ENCODE measurements at places on chromosomes 3 and 15.

GRCh38 chr3:160678292-160678842 is 1.4 kb downstream of the ARL14 start:
- DNase-seq: no peak

GRCh38 chr3:152285509-152285908 is 16.8 kb downstream of the MBNL1 start:
- no peak for DNase-seq

- no peak for DNase-seq
Observed at GRCh38 chr15:31293655-31294054, 33.0 kb upstream of the KLF13 start.

GRCh38 chr15:36688310-36689011 is 109.0 kb downstream of the CDIN1 start:
- no peak for DNase-seq

- no peak for DNase-seq
Observed at GRCh38 chr3:64088408-64089205, 65.3 kb upstream of the PSMD6 start.

GRCh38 chr15:79041601-79042168 is 48.9 kb downstream of the RASGRF1 start:
- no peak for DNase-seq

GRCh38 chr3:173825730-173826129 is 428.2 kb downstream of the NLGN1 start:
- DNase-seq: no peak

- no peak for DNase-seq
Observed at GRCh38 chr3:134642445-134643149, 8.2 kb downstream of the KY start.

- no peak for DNase-seq
Observed at GRCh38 chr3:23913873-23914743, 2.7 kb downstream of the NKIRAS1 start.

GRCh38 chr3:48215019-48215418 is 8.3 kb upstream of the CAMP start:
- DNase-seq: no peak

- DNase-seq: no peak
Observed at GRCh38 chr3:173439004-173439403, 41.5 kb downstream of the NLGN1 start.

- no peak for DNase-seq
Observed at GRCh38 chr3:160129459-160130061, 95.7 kb upstream of the C3orf80 start.

GRCh38 chr3:151351219-151351618 is 21.9 kb upstream of the P2RY13 start:
- no peak for DNase-seq

GRCh38 chr3:110779581-110779980 is 292.0 kb upstream of the NECTIN3 start:
- DNase-seq: no peak

GRCh38 chr3:64300790-64301423 is 75.6 kb upstream of the PRICKLE2 start:
- no peak for DNase-seq

GRCh38 chr3:127184870-127185216 is 8.1 kb upstream of the PRR23E start:
- DNase-seq: no peak

DNA sequence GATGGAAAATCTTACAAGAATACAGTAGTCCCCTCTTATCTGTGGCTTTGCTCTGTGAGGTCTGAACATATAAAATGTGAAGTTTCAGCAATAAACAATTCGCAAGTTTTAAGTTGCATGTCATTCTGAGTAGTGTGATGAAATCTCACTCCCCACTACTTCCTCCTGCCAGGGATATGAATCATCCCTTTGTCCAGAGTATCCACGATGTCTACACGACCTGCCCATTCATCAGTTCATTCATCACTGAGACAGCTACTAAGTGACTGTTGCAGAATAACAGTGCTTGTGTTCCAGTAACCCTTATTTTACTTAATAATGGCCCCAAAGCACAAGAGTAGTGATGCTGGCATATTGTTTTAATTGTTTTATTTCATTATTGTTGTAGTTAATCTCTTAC is 489.2 kb upstream of the UBE2E2 start:
- no peak for DNase-seq

GRCh38 chr15:77557144-77557543 is 75.6 kb downstream of the LINGO1 start:
- DNase-seq: no peak

- DNase-seq: no peak
Observed at GRCh38 chr3:130960139-130960795, 66.4 kb downstream of the ASTE1 start.

DNA sequence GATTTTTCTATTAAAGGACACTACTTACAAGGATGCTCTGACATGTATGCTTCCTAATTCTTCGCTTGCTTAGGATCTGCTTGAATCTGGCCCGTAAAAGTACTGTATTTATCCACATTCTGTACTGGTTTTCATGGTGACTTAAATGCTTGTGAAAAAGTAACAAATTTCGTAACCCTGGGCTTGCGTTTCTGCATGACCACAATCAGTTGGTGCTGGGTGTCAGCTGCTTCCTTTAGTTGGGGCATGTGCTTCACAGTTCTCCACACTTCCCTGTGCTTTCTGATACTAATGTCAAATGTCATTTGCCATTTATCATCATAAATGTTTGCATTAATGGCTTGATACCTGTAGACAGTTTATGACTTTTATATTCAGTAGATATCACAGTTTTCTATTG is 218.4 kb upstream of the MLF1 start:
- no peak for DNase-seq

DNA sequence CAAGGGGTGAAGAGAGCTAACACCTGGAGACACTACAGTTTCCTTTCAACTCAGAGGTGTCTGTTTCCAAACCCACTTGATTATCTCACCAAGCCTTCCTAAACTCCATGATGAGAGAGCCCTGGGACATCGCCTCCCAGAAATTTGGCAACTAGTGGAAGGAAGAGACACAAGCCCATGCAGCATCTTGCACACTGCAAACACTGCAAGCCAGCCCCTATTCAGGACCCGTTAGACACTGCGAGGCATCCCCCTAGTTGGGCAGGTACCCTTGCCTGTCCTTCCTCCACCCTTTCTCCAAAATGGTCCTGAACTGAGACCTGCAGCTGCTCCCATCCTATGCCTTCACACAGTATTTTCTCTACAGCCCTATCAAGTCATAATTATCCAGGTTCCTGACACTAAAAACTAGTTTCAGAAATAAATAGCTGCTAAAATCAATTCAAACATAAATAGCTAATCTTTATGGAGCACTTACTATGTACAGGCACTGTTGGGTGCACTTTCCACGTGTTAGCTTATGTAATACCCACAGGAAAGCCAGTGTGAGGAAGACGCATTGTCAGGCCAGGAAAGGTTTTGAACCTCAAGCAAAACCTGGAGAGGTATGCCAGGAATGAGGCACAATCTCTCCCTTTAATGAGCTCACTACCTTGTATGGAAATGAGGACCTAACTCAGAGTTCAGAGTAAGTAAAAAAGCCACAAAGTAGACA is 2.8 kb downstream of the MAGI1 start:
- no peak for DNase-seq

DNA sequence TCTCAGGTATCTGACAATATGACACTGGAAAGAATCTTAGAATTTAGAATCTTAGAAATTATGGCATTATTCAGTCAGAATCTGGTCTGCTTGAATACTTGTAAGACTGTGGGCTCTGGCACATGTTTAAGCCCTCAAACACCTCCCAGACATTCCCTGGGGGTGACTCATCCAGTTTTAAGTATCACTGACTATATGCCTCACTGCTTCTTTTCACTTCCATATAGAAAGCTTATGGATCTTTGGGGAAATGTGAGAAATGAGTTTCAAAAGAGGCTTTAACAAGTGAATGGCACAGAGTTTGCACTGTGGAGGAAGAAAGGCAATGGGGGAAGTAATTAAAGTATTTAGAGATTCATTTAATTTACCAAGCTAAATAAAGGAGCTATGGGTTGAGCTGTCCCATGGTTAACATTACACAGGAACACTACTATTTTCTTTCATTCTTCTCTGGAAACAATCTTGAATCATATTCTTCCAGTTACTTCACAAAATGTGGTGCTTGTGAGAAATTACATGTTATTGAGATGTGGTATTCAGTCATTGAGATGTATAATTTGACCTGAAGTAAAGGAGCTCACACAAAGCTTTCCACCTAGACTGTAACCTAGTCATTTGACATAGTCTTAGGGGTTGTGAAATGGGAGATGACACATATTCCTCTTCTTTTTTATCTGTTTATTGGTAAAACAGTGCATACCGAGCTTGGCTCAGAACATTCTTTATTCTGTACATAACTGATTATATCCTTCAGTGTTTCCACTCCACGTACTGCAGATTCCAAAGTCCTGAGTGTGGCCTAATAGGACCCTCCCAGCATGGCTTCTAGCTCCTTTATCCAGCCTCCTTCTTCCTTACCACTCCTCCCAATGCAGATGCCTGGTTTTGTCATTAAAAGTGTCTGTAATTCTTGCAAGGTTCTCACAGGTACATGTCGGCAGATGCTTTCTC is 544.6 kb upstream of the NECTIN3 start:
- DNase-seq: no peak

DNA sequence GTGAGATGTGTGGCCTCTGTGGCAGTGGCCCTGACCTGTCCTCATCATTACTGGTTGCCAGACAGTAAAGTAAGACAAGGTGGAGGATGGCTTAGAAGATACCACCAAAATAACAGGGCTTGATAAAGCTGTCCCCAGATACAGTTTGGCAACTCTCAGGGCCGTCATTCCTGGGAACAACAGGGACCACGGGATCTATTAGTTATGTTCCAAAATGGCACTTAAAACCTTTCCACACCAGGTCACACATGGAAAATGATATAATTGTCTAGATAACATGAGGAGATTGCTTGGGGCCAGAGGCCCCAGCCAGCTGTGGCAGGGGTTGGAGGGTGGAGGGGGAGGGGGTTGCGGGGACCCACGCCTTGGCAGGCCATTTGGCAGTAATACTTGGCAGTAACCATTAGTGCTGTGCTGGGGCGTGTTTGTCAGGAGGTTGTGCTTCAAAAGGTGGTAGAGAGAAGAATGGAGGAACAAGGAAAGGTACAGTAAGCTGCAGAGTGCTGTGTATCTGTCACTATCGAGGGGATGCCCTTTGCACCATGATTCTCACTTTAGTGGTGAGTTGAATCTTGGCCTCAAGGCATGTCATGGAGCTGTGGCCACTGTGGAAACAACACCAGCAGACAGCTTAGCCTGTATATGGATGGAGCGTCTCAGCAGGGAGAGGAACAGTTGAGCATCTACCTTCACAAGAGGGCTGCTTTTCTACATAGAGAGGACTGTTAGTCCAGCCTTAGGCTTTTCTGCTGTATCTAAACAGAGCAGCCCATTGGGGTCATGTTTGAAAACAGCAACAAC is 14.0 kb downstream of the PLCL2 start:
- no peak for DNase-seq

DNA sequence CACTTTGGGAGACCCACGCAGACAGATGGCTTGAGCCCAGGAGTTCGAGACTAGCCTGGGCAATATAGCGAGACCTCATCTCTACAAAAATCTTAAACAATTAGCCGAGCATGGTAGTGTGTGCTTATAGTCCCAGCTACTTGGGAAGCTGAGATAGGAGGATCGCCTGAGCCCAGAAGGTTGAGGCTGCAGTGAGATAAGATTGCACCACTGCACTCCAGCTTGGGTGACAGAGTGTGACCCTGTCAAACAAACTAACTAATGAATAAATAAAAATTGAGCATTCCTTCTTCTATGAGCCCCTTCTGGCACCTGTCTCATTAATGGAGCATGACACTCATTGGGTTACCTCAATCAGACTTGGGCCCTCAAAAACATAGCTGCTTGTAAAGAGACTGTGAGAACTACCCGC is 7.5 kb downstream of the ZDHHC3 start:
- DNase-seq: no peak

GRCh38 chr3:76429581-76430177 is 610.2 kb upstream of the ROBO2 start:
- no peak for DNase-seq

- DNase-seq: no peak
Observed at GRCh38 chr3:69357196-69357595, 28.7 kb downstream of the FRMD4B start.

GRCh38 chr15:26098801-26099200 is 235.7 kb upstream of the ATP10A start:
- DNase-seq: no peak

DNA sequence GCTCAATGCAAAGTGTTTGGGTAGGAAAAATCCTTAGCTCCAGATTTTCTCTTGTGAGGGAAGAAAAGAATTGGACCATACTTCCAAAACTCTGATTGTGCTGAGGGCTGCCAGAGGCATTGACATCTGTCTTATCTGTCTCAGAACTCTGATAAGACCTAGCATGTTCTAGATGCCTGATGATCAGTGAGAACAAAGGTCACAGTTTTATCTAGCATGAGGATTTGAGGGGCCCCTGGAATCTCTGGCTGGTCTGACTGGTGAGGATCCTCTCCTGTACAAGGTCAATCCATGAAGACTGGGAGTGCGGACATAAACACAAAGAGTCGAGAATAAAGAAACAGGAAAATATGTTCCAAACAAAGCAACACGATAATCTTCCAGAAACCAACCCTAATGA is 40.1 kb downstream of the GPR149 start:
- no peak for DNase-seq

GRCh38 chr3:46825450-46825849 is 37.8 kb downstream of the MYL3 start:
- DNase-seq: no peak

GRCh38 chr15:52071570-52071969 is 41.0 kb downstream of the BCL2L10 start:
- no peak for DNase-seq

- DNase-seq: no peak
Observed at GRCh38 chr3:126277629-126278378, 79.4 kb downstream of the KLF15 start.

GRCh38 chr3:62252438-62253157 is 120.8 kb downstream of the FEZF2 start:
- no peak for DNase-seq

DNA sequence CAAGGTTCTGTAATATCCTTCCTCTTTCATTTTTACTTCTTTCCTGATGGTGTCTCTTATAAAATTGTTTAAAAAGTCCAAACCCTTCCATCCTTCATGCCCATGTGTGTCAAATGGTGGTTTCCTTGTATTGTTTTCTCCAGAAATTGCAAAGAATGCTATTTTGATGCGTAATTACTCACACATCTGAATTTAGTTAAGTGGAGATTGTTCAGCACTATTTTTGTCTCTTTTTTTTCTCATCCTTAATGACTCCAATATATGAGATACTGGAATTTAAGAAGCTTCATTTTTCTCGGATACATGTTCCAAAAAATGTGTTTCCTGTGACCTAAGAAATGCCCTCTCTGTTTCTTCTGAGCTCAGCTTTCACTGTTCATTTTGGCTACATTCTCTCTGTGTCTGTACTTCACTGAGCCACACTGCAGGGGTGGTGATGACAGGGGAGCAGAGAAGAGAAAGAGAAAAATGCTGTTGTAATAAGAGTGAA is 799.8 kb downstream of the DIPK2A start:
- no peak for DNase-seq

GRCh38 chr3:55569033-55569599 is 82.0 kb upstream of the WNT5A start:
- no peak for DNase-seq

GRCh38 chr3:143220741-143221140 is 101.2 kb downstream of the CHST2 start:
- no peak for DNase-seq

- DNase-seq: no peak
Observed at GRCh38 chr3:43285644-43286043, 696 bp upstream of the SNRK start.
